ENCODE measurements at places on chromosomes 7 and 10.

DNA sequence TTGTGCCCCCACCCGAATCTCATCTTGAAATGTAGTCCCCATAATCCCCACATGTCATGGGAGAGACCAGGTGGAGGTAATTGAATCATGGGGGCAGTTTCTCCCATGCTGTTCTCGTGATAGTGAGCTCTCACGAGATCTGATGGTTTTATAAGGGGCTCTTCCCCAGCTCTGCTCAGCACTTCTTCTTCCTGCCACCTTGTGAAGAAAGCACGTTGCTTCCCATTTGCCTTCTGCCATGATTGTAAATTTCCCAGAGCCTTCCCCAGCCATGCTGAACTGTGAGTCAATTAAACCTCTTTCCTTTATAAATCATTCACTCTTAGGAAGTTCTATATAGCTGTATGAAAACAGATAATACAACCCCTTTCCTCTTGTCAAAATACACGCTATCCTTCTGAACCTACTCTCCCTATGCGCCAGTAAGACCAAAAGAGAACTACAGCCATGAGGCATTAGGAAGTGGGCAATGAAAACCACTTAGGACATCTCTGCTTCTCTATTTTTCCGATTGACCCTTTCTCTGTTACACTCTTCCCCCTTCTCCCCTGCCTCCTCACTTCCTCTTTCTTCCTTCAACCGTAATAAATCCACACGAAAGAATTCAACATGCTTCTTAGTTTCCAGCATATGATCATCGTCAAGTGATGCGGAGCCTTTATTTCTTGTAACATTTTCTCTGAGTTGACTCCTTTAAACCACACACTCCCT, 101.2 kb upstream of the WDR11 start:
- DNase-seq = peak; percentile 85

GRCh38 chr7:123498601-123499000, 35.8 kb downstream of the IQUB start:
- DNase-seq = no peak

- no peak for DNase-seq
These were observed 3.5 kb upstream of the AEBP1 start for GRCh38 chr7:44100458-44101302.

GRCh38 chr10:121900443-121901174, 27.2 kb downstream of the ATE1 start:
- DNase-seq = peak; percentile 46

DNA sequence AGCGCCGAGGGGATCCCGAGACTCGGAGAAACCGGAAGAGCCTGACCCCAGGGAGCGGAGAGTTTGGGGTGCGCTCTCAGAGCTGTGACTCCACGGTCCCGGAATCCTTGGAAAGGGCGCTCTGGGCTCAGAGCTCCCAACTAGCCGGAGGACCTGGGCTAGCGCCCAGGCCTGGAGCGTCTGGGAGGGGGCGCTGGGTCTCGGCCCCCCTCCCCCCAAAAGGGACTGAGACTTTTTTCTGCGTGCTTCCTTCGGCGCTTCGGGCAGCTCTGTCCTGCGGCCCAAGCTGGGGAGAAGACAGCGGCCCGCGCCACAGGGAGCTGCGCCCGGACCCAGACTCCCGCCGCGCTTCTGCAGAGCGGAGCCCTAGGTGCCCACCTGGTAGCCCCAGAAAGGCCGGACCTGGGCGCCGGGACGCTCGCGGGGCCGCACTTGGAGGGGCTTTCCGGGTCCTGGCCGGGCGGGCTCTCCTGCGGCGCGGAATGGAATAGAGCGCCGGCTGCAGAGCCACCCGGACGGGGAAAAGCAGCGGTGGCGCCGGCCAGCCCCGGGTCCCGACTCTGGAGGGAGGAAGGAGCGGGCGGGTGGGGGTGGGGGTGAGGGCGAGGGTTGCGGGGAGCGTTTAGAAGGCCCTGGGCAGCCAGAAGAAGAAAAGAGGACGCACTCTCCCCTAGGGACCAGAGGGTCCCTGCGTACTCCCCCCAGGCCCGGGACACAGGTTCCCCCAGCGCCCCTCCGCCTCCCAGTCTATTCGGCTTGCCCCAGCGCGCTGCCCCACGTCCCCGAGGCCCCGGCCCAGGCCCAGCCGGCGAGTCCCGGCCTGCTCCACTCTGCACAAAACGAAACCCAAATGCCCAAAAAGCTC, 4.7 kb downstream of the ZNF503 start:
- DNase-seq = no peak
